ENCODE measurements at places on chromosomes 2 and 18.

DNA sequence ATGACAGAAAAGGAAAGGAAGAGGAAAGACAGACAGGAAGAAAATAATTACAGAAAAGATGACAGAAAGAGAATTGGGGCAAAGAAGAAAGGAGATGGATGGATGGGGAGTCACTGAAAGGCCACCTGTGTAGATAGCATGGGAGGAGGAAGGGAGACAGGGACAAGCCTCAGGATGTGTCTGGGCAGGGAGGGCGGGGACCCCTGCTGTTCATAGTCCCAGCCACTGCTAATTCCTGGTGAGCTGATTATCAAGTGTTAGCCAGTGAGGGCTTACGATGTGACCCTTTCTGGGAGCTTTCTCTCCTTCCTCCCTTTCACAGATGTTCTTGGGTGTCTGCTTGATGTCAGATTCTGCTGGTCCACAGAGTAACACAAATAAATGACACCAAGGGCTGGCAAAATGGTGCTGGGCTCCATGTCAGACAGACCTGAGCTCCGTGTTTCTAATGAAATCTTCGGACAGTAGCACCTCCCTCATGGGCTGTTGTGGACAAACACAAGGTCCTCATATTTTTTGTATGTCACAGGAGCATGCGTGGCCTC, 13.6 kb downstream of the FHOD3 start:
- DNase-seq = no peak

GRCh38 chr2:168426861-168427260, 29.2 kb upstream of the CERS6 start:
- no peak for DNase-seq

DNA sequence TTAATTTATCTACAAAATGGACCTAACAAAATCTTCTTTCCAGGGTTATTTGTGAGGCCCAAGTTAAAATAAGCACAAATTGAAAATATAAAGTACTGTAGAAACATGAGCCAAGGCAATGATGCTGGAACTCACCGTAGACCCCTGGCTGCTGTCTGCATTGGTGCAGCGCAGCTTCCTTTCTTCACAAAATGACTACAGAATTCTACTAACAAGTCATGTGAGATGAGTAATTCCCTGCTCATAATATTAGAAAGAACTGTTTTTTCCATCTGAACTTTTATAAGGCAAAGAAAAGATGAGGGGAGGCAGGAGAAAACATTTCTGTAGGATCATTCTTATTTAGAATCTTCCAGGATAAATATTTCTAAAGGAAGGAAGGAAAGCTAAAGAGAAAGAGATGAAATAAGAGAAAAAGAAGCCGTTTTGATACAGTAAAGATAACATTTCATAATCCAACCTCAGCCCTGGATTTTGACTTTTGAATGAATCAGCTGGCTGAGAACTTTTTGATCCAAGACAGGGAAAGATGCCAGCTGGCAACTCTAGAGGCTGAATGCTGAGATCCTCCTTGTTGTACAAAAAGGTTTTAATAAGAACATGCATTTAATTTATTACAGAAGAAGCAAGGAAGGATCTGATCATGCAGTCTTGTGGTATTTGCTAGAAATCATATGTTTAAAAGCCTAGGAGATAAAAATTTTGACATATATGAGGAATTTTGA, 183.9 kb upstream of the KLHL14 start:
- no peak for DNase-seq

DNA sequence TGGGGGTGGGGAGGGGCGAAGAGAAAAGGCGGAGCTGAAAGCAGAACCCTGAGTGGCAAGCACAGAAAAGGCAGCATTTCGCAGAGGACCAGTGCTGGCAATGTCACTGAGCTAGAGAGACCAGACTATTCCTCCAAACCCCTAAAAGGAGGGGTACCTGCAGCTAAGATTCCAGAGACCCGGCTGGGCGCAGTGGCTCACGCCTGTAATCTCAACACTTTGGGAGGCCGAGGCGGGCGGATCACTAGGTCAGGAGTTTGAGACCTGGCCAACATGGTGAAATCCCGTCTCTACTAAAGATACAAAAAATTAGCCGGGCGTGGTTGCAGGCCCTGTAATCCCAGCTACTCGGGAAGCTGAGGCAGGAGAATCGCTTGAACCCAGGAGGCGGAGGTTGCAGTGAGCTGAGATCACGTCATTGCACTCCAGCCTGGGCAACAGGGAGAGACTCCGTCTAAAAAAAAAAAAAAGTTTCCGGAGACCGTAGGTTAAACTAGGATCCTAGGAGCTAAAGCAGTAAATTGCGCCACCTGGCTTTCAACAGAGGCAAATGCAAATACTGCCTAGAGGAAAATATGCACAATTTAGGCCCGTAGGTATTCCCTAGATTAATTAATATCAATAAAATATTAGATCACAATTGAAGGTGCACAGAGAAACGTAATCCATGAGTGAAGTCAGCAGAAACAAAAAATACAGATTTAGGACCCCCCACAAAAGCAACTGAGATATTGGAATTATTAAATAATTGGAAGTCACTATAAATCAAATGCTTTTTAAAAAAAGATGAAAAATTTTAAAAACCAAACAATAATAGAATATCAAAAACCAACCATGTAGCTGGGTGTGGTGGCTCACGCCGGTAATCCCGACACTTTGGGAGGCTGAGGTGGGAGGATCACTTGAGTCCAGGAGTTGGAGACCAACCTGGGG, 4.9 kb downstream of the UCN start:
- peak; percentile 84 for DNase-seq

DNA sequence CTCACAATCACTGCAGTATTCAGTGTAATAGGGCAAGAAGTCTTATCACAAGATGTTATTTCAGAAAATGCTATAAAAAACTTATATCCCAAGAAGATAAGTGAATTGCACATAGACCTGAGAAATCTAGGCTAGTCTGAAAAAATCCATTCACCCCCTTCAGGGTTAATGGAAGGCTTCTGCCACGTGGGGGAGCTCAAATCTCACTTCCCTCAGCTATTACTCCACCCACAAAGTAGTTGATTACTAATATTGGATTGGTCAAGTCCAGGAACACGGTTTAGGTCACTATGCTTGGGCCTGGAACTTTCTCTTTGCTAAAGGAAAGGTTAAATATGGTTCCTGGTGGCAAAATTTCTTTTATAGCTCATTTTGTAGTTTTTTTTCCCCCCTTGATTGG, 51.2 kb upstream of the ADAM23 start:
- DNase-seq = peak; percentile 60

DNA sequence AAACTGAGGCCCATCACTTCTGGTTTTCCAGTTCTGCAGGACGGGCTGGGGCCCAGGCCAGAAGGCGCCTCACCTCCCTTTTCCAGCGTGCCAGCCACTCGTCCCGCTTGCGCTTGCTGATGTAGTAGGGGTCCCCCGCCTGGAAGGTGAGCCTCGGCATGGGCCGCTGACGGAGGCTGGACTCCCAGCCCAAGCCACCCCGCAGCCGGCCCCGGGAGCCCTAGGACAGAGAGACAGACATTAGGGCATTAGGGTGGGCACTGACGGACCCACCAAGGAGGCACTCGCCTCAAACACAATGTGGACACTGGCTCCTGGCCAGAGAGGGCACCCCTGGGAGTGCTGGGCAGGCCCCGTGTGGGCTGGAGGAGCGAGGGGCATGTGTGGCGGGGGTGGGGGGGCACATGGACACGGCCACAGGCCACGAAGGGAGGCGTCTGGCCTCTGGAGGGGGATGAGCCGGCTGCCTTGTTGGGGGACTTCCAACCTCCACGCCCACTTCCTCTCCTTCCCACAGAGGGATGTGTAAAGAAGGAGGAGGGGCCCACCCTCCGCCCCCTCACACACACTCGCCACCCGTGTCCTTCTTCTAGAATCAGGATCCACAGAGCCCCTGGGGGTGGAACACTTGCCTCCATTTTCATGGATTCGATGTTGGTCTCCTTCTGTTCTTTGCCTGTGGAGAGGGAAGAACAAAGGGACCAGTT, 66.7 kb downstream of the DNMT3A start:
- DNase-seq = peak; percentile 24

GRCh38 chr18:25503567-25504081, 151.7 kb upstream of the ZNF521 start:
- peak; percentile 56 for DNase-seq

DNA sequence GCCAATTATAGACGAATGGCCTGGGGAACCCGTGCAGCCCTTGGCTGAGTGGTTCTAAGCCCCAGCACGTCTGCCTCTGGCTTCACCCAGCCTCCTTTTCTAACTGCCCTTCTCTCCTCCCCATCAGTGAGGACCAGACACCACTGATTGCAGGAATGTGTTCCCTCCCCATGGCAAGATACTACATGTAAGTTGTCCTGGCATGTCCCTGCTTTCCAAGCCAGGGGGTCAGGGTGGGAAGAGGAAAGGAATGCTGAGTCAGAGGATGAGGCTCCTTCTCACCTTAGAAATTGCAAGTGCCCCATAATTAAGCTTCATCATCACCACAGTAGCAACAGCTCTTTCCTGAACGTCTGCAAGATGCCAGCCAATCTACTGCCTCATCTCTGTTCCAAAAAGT, 4.8 kb downstream of the IL1F10 start:
- DNase-seq = no peak

- DNase-seq = no peak
Observed at GRCh38 chr2:136572335-136572734, 193.0 kb upstream of the THSD7B start.

DNA sequence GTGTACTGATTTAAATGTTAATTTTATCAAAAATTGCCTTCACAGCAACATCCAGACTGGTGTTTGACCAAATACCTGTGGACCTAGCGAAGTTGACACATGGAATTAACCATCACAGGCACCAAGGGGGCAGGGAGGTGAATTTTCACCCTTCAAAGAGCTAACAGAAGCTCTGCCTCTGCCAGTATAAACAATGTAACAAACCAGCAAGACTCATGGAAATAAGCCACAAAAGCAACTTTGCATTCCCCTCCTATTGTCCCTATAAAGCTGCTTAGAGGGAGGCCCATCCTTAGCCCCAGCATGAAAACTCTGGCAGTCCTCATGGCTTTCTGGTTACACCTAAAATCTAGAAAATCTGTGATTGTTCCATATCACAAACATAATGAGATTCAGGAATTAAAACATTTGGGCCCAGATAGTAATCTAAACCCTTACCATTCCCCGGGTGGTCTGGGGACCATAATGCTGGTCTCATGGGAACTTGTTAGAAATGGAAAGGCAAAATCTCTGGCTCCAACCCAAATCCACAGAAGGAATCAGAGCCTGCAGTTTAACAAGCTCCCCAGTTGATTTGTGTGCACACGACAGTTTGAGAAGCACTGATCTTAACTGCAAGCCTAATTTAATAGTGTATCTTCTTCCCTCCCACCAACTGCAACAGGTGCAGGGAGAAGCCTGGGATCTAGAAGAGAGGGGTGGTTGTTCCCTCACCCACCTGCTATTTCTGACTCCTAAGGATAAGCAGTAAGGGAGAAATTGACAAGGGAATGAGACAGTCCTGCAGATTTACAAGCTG, 23.1 kb downstream of the SERPINB11 start:
- DNase-seq = no peak

DNA sequence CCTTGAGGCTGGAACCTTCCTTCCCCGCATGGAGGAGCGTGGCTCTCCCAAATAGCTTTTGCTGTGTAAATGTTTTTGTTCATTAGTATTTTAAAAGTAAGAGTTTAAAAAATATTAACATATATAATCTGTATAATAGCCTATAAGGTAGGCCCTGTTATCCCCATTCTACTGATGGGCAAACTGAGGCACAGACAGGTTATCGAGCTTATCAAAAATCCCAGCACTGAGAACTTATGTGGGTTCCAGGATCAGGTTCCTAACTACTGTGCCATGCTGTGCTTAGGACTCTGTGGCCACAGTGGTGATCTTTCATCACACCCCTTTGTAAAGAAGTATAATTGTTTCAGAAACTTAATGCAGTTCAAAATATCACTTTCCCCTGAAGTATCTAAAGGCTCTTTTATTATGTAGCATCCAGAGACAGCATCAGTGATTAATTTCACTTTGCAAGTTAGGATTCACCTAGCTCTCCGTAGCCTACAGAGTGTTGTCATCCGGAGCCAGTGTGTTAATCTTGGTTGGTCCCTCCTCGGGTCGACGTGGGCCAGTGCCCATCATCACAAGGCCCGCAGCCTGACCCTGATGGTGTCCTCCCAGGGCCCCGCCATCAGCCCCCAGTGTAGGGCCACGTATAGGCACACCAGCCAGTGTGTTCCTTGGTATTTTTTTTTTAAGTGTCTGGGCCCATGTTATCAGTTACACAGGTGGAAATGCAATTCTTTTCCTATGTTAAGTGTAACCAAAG, 28.7 kb downstream of the CABLES1 start:
- no peak for DNase-seq

DNA sequence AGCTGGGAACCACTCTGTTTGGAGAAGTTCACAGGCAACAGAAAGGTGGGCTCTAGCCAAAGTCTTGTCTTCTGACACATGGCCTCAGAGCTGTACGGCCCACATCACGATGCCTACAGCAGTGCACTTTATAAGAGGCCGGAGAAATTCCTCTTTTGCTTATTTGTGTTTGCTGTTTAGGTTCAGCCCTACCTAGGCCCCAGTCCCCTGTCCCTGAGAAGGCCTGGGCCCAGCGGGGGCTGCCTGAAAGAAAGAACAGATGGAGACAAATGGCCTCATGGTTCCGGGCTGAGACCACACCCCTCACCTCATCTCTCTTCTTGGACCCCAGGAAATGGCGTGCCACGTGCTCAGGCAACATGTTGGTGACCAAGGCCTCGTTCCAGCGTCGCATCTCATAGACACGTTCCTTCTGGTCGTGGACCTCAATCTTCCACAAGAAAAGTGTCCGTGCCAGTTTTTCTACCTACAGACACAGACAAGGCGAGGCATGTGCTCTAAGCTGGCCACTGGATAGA, 30.9 kb downstream of the CENPO start:
- DNase-seq = no peak

DNA sequence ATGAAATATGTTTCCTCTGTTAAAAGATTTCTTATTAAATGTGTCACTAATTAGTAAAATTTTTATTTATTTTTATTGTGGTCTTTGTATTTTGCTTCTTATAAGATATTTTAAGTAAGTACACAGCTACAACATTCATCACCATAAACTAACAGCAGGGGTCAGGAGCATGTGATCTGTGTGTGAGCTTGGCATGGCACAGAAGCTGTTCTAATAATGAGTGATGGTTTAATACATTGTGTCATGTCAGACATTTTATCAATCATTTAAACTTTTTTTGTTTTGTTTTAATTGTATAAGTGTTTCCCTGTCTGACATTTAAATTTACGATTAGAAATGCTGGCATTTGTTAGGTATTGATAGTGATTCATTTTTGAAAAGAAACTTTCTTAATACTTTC, 585.4 kb downstream of the DSC3 start:
- no peak for DNase-seq

GRCh38 chr2:114457956-114458355, 15.5 kb downstream of the DPP10 start:
- no peak for DNase-seq
